IPS DF 19.7 (cell line): ENCODE measurements at places on chromosomes 1 and 21.

GRCh38 chr1:116345843-116346242, 27.2 kb upstream of the ATP1A1 start:
- peak; percentile 15 for DNase-seq

DNA sequence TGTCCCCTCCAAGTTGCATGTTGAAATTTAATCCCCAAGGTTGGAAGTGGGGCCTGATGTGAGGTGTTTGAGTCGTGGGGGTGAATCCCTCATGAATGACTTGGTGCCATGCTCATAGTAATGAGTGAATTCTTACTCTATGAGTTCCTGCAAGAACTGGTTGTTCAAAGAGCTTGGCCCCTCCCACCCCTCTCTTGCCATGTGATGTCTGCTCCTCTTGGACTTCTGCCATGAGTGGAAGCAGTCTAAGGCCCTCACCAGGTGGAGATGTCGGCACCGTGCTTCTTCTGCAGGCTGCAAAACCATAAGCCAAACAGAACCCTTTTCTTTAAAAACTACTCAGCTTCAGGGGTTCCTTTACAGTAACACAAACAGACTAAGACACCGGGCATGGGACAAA, 14.3 kb downstream of the G0S2 start:
- DNase-seq, result no peak

- DNase-seq, result no peak
These were observed 8.3 kb downstream of the CITED4 start for GRCh38 chr1:40853885-40854170.

- no peak for DNase-seq
These were observed 18.7 kb downstream of the C1orf198 start for GRCh38 chr1:230849451-230850224.

GRCh38 chr21:17900281-17900989, 81.3 kb upstream of the C21orf91 start:
- DNase-seq, result no peak

- DNase-seq, result no peak
These were observed 99.1 kb downstream of the MT1HL1 start for GRCh38 chr1:236904892-236905741.

GRCh38 chr1:92747735-92748134, 37.2 kb downstream of the EVI5 start:
- no peak for DNase-seq

- no peak for DNase-seq
These were observed 78.5 kb downstream of the PLXNA2 start for GRCh38 chr1:208165659-208166058.

DNA sequence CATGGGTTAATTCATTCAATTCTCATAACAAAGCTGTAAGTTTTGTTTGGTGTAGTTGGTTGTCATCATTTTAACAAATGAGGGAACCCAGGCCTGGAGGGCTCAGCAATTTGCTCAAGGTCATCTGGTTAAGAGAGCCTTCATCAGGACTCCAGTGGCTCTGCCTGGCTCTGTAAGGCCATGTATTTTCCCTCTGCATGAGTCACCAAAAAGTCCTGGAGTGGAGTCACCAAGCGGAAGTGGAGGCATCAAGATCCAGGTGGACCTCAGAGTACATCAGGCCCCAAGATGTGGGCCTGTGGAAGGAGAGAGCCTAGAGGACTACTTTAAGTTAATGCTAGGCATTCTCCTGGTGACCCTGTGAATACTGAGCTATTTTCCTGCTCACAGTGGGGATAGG, 30.0 kb upstream of the RBM15 start:
- DNase-seq, result no peak

GRCh38 chr21:16821588-16821987, 691.3 kb upstream of the CXADR start:
- DNase-seq, result no peak

DNA sequence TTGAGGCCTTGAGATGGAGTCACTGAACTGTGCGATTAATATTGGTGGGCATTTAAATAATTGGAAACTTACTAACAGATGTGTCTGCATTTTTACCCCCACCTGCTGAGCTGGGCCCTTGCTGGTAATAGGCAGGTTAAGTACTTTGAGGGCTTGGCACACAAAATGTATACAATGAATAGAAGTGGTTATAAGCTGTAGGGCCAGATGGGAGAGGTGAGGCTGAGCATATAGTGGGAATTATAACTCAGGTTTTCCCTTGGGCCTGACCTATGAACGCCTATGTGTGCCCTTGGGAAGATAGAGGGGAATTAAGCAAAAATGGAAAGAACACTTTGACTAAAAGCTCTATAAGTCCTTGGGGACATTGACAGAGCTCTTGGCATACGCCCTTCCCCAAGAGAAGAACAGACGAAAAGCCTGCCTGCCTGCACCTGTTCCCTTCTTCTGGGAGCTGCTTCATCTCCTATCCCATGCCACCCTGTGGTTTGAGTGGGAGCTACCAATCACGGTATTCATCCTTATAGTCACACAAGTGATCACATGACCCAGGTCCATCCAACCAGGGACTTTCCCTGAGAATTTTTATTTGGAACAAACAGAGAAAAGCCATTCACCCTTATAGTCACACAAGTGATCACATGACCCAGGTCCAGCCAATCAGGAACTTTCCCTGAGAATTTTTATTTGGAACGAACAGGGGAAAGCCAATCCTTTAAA, 260.7 kb upstream of the CSF3R start:
- DNase-seq, result no peak

GRCh38 chr1:87451229-87451920, 122.7 kb downstream of the LMO4 start:
- DNase-seq, result no peak

GRCh38 chr1:28965271-28965870, 51.0 kb downstream of the EPB41 start:
- DNase-seq, result no peak

GRCh38 chr1:116485071-116485735, 85.6 kb downstream of the CD58 start:
- peak; percentile 69 for DNase-seq

DNA sequence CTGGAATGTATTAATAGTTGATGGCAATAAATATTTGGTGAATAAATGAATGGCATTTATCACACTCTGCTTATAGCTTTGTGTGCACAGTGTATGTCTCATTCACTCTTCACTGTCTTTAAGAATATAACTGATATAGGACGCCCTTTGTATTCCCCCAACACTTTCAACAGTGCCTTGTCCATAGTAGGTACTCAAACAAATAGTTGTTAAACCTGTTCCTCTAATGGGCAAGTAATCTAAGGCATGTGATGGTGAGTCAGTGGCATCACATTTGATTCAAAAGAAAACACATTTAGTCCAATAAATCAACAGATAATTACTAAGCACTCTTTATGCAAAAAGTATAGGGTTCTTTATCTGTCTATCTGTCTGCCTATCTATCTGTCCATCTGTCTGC, 11.2 kb upstream of the RXRG start:
- DNase-seq, result no peak

- DNase-seq, result no peak
These were observed 5.5 kb downstream of the TLR5 start for GRCh38 chr1:223137455-223138085.

DNA sequence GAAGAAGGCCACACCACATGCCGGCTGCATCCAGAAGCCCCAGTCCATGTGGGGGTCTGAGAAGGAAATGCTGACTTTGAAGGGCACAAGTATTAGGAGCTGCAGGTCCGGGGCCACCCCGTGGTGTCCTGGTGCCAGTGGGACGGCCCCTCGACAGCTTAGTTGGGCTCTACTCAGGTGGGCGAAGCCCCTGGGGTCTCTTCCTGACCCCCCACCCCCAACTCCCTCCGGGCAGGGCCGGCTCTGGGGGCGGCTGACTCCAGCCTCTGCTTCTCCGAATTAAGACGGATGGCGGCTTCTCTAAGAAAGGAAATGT, 62.1 kb upstream of the TTC34 start:
- no peak for DNase-seq

DNA sequence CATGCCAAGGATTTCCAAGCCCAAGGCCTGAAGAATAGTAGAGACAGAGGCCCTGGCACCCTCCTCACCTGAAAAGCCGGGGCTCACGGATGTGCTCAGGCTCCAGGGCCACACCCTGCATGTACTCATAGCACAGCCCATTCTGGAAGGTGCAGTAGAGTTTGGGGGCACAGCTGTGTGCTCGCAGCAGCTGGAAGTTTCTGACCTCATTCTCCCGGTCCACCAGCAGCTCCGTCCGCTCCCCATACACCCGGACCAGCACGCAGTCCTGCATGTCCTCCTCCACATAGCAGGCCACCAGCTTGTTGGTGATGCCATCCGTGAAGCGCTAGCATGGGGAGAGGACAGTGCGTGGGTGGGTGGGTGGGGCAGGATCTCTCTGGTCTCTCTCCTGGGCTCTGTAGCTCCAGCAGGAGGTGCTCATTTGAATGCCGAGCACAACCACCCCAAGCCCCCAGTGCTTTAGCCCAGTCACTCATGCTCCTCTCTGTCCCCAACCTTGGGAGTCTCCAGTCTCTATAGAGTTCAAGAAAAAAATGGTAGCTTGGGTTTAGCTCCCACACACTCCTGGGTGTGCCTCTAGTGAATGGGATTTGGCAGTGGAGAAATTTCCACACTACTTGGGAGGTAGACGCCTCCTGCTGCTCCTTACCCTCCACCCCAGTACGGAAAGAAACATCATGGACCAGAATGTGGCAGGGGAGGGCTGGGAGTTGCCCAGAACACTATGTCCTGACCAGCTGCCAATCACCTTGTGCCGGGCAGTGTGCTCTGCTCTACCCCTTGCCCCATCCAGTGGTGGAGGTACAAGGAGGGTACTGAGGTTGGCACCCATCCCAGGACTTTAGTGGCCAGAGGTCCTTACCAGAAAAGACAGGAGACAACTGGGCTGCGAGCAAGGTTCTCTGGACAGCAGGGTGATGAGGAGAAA, 1.9 kb downstream of the ETNK2 start:
- DNase-seq, result no peak

- DNase-seq, result no peak
These were observed 58.8 kb downstream of the CAPZB start for GRCh38 chr1:19426294-19427086.

GRCh38 chr1:172698224-172698623, 39.3 kb downstream of the FASLG start:
- no peak for DNase-seq

DNA sequence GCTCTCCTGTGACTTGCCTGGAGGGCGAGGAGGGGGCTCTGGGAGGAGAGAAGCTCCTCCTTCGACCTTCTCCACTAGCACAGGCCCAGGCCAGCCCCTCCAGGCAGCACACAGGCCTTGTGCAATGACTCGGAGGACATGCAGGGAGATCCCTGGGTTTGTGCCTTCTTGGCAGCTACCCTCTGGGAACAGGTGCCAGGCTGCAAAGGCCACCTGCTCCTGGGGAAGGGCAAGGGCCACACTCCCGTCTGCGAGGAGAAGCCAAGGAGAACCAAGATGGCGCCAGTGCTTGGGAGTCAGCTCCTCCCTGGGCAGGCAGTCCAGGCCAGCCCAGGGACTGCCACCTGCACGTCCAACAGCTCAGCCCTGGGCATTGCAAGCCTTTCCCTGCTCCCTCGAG, 15.3 kb downstream of the CASZ1 start:
- DNase-seq, result no peak

DNA sequence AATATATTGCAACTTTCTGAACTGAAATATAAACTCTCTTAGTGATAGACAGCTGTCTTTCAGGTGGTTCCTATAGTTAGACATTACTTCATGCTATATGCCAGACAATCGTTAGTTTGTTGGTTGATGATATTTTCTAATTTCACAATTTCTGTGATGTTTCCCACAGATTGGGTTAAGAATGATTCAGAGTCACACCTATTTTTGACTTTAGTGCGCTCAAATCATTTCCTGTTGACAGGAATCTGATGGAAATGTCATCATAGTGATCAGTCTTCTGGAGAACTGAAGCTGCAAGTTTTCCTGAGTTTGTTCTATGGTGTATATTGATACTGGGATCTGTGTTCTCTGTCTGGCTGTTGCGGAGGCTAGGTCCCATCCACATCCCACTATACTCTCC, 119.7 kb downstream of the C1orf21 start:
- no peak for DNase-seq

- DNase-seq, result no peak
These were observed 58.4 kb upstream of the ATP1B1 start for GRCh38 chr1:169048043-169048442.

GRCh38 chr1:63330331-63330916, 8.1 kb downstream of the FOXD3 start:
- no peak for DNase-seq

- DNase-seq, result no peak
These were observed 8.1 kb upstream of the DNASE2B start for GRCh38 chr1:84390226-84390625.

DNA sequence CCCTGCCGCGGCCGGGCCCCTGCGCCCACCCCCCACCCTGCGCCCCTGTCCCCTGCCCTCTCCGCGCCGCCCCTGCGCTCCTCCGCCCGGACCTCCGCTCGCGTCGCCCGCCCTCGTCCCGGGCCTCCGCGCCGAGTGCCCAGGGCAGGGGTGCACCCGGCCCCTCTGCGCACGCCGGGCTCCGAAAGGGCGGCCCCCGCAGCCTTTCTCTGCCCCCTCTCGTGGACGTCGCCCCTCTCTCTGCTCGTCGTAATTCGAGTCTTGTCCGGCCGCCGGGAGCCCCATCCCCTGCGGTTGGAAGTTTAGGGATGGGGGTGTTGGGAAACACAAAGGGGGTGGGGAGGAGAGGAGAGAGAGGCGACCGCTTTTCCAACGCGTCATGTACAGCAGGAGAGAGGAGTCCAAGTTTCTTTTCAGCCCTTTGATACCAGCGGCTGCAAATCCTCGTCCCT, 407 bp downstream of the GALNT2 start:
- DNase-seq, result no peak

DNA sequence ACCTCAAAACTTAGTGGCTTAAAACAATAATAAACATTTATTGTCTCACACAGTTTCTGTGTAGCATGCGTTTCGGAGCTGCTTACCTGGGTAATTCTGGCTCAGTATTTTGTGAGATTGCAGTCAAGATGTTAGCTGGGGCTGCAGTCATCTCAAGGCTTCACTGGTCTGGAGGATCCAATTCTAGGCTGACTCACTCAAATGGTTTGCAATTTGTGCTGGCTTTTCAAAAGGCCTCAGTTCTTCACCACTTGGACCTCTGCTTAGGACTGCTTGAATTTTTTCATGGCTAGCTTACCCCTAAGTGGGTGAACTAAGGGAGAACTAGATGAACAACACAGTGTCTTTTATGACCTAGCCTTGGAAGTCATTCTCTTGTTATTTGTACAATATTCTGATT, 21.0 kb downstream of the XPR1 start:
- no peak for DNase-seq

DNA sequence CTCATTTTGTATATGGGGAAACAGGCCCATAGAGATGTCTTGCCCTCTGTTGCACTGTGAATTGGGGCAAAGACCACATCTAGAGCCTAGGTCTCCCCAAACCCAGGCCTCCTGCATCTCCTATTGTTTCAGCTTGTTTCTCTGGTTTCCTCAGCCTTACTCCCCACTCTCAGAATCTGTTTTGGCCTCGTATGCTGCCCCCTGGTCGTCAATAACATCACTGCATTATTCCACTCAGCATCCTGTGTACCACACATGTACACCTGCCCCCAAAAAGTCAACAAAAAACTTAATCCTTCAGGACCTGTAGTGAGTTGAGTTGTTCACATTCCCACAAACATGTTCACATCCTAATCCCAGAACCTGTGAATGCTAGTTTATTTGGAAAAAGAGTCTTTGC, 184.8 kb downstream of the BRINP2 start:
- DNase-seq, result no peak

GRCh38 chr1:3029991-3030662, 8.9 kb downstream of the ACTRT2 start:
- DNase-seq, result no peak

GRCh38 chr1:118113261-118113660, 71.8 kb downstream of the SPAG17 start:
- no peak for DNase-seq
